Esophagus mucosa (tissue), 1 donor: ENCODE measurements at places on chromosomes 6 and 20. TPM values are rescaled to one million over a fixed set of nuclear protein-coding genes. Genes with fewer than 3 reads are reported as not detected.

Gene EIF2S2
- total RNA-seq, result 56.0 TPM

DNA sequence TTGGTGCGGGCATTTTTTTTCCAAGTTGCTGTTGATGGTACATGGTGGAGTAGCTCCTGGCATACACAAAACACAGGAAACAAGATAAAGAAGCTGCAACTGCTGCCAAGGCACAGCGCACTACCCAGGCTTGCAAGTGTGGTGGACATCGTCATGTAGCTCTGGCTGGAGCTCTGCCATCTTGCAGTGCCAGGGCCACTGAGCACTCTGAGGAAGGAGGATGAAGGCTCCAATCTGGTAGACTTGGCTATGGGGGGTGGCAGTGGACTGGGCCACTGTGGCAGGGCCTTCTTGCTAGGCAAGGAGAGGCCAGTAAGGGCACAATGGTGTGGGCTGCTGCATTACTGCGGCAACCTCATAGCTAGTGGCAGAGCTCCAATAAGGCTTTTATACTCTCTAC is 263.5 kb downstream of the CENPW start:
- ATAC-seq, result no peak

GRCh38 chr6:75278474-75279077 is 6.0 kb downstream of the TMEM30A start:
- ATAC-seq, result no peak

- no peak for ATAC-seq
Measured at GRCh38 chr20:57409316-57409671, 18.1 kb downstream of the RBM38 start.
